ENCODE measurements at places on chromosomes 2 and 18. TPM values are rescaled to one million over a fixed set of nuclear protein-coding genes. Genes with fewer than 3 reads are reported as not detected.

DNA sequence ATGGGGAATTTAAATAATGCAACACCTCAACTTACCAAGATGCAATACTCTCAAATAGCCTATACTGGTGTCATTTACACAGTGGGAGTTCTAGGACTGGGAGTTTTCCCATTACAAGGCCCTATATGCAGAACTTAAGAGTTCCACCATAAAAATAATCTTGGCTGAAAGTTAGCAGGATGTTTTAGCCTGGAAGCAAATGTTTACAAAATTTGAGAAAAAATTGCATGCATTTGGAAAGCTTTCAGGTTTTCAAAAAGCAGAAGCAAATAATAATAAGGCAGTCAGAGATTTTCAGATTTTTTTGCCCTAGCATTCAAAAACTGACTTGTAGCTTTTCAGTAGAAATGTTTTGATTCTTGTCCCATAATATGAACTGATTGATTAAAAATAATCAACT lies 397.3 kb downstream of the ARHGAP15 start:
- no peaks in the 10 kb centered on the region for H3K27me3 ChIP-seq
- no peaks in the 10 kb centered on the region for H3K36me3 ChIP-seq
- no peak overlapping the region for H3K27ac ChIP-seq
- DNase-seq = no peak

DNA sequence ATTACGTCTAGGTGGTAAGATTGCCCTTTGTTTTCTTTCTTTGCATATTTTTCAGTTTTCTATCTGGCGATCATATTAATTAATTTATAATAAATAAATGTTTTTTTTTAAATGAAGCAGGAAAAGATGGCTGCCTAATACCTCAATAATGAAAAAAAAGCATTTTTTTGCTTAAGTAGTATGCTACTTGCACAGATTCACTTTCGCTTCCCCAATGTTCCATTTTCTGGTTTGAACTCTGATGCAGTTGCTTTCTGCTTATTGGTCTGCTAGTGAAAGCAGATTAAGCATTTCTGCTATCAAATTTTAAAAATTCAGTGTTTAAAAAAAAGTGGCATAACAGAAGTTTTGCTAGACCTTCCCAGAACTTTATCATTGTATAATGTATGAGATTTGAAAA lies 11.9 kb upstream of the TMEM182 start:
- no peaks in the 10 kb centered on the region for H3K4me1 ChIP-seq
- no peaks in the 10 kb centered on the region for H3K36me3 ChIP-seq
- no peak for DNase-seq
- no peak overlapping the region for H3K27ac ChIP-seq
- H3K27me3 ChIP-seq = no peaks in the 10 kb centered on the region

DNA sequence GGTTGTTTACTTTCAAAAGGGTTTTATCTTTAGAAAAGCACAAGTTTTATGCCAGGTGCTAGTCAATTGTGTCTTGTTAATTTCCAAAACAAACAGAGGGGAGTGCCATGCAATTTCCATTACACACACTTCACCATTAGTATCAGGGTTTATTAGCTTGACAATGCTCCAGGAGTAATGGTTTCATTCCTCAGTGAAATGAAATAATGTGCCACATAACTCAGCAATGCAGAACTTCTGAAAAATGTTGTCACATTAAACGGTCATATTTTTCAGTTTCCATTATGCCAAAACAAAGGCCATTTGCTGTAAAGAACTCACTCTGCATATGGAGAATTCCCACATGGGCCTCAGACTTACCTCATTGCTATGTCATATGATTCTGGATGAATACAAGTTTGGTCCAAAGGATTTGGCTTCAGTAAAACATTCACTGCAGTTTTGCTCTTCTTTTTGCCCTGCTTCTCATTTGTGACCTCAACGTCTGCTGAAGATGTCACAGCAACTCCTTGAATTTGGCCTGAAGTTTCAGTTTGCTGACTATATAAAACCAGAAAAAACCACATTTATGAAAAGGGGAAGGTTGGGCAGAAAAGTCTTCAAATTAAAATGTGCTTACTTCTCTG lies 198.2 kb downstream of the SRBD1 start:
- H3K27ac ChIP-seq = no peak overlapping the region
- H3K36me3 ChIP-seq = no peaks in the 10 kb centered on the region
- H3K27me3 ChIP-seq = no peaks in the 10 kb centered on the region
- no peak overlapping the region for H3K4me3 ChIP-seq
- no peak for DNase-seq

- H3K27ac ChIP-seq = no peak overlapping the region
- H3K4me3 ChIP-seq = no peak overlapping the region
- no peak for DNase-seq
Observed at GRCh38 chr2:44109166-44109565, 59.5 kb upstream of the PPM1B start.

DNA sequence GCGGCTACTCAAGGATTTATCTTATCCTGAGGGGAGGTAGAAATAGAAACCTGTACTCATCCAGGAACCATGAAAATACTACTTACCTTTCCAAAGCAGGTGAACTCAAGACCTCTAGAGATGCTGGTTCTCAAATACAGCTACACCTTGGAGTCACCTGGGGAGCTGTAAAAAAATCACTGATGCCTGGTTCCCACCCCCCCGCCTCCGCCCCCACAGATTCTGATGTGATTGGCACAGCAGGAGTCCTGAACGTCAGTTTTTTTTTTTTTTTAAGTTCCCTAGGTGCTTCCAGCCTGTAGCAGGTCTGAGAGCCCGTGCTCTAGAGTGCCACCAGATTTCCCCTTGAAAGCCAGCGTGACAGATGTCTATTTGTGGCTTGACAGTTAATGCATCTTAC lies 113.6 kb downstream of the MRO start:
- no peak overlapping the region for H3K27ac ChIP-seq
- no peaks in the 10 kb centered on the region for H3K4me1 ChIP-seq
- H3K36me3 ChIP-seq = no peaks in the 10 kb centered on the region
- H3K4me3 ChIP-seq = no peak overlapping the region
- no peaks in the 10 kb centered on the region for H3K27me3 ChIP-seq
- DNase-seq = no peak

DNA sequence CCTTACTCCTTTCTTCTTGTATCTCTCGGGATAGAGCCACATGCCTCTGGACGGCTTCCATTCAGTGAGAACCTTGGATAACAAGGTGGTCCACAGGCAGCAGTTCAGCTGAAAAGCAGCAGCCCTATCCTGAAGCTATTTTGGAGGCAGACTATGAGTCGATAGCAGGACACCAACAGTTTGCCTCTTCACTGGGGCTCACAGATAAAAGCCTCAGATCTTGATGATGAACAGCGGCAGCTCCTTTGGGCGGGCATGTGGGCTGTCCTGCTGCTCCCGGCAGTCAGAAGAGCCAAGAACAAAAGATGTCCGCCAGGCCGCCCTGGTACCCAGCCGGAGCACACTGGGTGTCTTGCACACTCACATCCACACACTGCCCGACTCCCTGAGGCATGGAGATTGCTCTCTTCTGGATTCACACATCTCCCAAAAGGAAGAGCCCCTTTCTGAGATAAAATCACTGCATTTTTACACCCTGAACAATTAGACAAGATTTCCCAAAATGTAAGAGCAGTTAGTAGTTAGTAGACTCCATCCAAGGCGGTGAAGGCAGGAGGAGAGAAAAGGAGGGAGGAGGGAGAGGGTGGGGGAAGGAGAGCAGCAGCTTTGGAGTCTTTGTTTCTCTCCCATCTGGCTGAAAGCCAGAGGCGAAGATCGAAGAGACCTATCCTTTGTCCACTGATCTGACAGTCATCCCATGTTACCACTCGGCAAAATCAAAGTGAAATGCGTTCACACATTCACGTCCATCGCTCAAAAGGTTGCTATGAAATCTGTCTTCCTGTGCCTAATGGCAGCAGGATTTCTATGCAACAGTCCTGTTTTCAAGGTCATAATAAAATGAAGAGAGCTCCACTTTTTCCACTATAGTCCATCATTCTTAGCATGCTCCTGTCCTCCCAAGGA lies 90.1 kb upstream of the KLF7 start:
- H3K27me3 ChIP-seq = no peaks in the 10 kb centered on the region
- DNase-seq = no peak
- no peaks in the 10 kb centered on the region for H3K36me3 ChIP-seq
- no peak overlapping the region for H3K27ac ChIP-seq

- no peak overlapping the region for H3K4me3 ChIP-seq
- H3K27me3 ChIP-seq = no peaks in the 10 kb centered on the region
- no peak overlapping the region for H3K27ac ChIP-seq
- no peaks in the 10 kb centered on the region for H3K36me3 ChIP-seq
- H3K4me1 ChIP-seq = no peaks in the 10 kb centered on the region
Observed at GRCh38 chr18:30350263-30350662, 692.3 kb downstream of the DSC3 start.

DNA sequence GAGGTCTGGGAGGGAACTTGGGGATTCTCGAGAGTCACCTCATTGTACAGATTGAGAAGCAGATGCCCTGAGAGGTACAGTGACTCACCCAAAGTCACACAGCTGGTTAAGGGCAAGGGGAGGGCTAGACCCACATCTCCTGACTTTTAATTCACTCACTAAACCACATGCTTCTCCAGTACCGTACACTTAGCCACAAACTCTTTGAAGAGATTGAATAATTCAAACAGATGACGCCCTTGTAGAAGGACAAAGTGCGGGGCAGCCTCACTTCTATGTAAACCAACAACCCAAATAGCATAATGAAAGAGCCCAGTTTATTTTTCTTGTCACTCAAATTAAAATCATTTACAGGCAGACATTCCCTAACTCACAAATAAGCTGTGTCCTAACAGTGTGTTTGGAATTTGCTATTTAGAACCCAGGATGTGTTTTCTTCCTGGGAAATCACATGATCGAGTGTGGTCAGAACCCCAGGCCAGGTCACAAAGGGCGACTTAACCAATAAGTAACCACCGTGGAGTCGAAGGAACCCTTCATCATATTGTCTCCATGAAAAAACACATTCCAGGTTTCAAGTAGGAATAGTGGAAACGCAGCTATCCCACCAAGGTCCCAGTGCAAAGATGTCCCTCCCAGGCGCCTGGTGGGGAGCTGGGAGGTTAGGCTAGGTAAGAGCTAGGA lies 35.8 kb upstream of the PTPN4 start:
- H3K4me3 ChIP-seq = no peak overlapping the region
- no peaks in the 10 kb centered on the region for H3K36me3 ChIP-seq
- DNase-seq = no peak
- no peaks in the 10 kb centered on the region for H3K4me1 ChIP-seq

DNA sequence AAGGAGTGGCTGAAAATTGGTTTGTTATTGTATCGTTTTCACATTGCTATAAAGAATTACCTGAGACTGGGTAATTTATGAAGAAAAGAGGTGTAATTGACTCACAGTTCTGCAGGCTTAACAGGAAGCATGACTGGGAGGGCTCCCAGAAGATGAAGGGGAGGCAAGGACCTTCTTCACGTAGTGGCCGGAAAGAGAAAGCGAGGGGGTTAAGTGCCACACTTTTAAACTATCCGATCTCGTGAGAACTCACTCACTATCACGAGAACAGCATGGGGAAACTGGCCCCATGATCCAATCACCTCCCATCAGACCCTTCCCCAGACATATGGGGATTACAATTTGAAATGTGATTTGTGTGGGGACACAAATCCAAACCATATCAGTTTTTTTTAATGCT lies 81.6 kb downstream of the FBXO15 start:
- H3K36me3 ChIP-seq = no peaks in the 10 kb centered on the region
- no peak overlapping the region for H3K4me3 ChIP-seq
- H3K27ac ChIP-seq = no peak overlapping the region
- no peak for DNase-seq

DNA sequence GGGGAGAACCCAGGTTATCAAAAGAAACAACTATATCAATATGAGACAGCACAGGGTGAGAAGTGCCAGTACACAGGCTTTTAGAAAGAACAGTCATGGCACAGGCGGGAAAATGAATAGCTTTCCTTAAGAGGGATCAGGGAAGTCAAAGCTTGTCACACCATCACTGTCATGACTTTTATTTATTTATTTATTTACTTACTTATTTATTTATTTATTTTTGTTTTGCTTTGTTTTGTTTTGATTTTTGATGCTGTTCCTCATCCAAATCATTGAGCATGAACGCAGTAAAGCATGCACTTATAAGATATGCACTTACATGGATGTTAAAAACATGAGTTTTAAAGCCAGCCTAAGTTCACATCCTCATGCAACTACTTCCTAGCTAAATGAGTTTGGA lies 19.3 kb upstream of the CRIM1 start:
- no peak for DNase-seq
- H3K27me3 ChIP-seq = no peaks in the 10 kb centered on the region
- H3K27ac ChIP-seq = no peak overlapping the region
- H3K4me1 ChIP-seq = no peaks in the 10 kb centered on the region
- no peak overlapping the region for H3K4me3 ChIP-seq
- no peaks in the 10 kb centered on the region for H3K36me3 ChIP-seq

- no peak overlapping the region for H3K4me3 ChIP-seq
- no peak overlapping the region for H3K27ac ChIP-seq
- H3K27me3 ChIP-seq = no peaks in the 10 kb centered on the region
- H3K4me1 ChIP-seq = no peaks in the 10 kb centered on the region
- no peaks in the 10 kb centered on the region for H3K36me3 ChIP-seq
- DNase-seq = no peak
Observed at GRCh38 chr18:36396190-36396589, 98.7 kb downstream of the FHOD3 start.

- no peaks in the 10 kb centered on the region for H3K27me3 ChIP-seq
- no peaks in the 10 kb centered on the region for H3K4me1 ChIP-seq
- no peak for DNase-seq
Observed at GRCh38 chr2:113039158-113039557, 13.5 kb downstream of the IL36B start.

Gene EPHA4
- 13.1 TPM for total RNA-seq

Gene SALL3
- total RNA-seq = not detected

Gene HOXD12
- not detected for total RNA-seq

Gene VWC2L
- not detected for total RNA-seq

Gene CHRNA1
- not detected for total RNA-seq

Gene KCNK3
- 3.1 TPM for total RNA-seq

All from ovary (tissue), 10 donors.